ENCODE measurements at places on chromosomes 7 and 10.

DNA sequence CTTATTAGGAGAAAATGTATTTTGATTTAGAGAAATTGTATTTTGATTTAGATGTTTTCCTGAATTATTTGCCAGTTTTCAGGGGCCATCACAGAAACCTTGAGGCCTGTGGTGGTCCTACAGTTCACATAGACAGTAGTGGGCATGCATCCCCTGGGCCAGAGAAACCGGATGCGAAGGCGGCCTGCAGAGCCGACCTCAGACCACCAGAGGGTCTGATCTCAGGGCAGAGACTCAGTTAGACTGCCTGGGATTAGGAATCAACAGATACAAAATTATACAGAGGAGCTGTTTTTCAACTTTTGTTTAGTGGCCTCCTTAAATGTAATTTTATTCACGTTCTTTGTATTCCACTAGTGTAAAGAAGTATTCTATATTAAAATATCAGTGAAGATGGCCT lies 158.4 kb downstream of the PAXIP1 start:
- no peak for DNase-seq

DNA sequence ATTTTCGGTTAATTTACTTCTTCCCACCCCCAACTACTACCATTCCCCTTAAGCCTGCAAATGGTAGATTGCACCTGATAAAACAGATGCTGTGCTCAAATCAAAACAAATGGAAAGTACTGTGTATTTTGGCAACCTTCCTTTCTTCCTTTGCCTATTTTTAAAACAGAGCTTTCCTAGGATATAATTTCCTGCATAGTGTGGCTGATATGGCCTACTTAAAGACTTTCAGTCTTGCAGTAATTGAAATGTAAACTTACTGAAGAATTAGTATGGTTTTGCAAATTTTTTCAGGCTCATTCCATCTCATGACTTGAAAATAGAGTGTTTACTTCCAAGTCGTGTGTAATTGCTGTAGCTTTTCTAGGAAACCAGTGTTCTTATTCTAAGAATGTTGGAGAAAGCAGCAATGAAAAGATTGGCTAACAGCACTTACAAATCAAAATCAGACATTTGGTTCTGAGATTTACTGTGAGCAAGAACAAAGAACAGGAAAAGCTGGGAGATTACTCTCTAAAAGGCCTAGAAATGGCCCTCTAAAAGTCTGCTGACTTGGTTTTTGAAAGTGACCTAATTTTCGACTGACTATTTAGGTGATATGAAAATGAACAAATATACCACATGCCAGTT lies 52.0 kb downstream of the REEP3 start:
- peak; percentile 67 for DNase-seq

- no peak for DNase-seq
Observed at GRCh38 chr10:114307731-114308130, 68.7 kb downstream of the VWA2 start.

GRCh38 chr10:60257767-60258428 lies 131.8 kb downstream of the ANK3 start:
- DNase-seq = no peak

DNA sequence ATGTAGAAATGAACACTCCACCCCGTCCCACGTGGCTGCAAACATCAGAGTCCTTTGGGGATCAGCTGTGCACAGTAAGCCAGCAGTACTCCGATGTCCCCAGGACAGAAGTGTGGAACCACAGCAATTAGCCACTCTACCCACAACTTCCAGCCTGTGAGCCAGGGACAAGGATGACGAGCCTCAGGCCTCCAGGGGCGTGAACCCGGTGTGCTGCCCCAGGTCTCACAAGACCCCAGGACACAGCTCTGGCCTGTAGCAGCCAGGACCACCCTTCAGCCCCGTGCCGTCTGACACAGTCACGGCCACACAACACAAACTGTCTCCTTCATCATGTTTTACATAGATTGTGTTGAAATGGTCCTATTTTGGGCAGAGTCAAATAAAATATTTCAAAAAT lies 113.0 kb upstream of the DIP2C start:
- no peak for DNase-seq

GRCh38 chr7:31778296-31778695 lies 91.3 kb downstream of the PPP1R17 start:
- DNase-seq = no peak

DNA sequence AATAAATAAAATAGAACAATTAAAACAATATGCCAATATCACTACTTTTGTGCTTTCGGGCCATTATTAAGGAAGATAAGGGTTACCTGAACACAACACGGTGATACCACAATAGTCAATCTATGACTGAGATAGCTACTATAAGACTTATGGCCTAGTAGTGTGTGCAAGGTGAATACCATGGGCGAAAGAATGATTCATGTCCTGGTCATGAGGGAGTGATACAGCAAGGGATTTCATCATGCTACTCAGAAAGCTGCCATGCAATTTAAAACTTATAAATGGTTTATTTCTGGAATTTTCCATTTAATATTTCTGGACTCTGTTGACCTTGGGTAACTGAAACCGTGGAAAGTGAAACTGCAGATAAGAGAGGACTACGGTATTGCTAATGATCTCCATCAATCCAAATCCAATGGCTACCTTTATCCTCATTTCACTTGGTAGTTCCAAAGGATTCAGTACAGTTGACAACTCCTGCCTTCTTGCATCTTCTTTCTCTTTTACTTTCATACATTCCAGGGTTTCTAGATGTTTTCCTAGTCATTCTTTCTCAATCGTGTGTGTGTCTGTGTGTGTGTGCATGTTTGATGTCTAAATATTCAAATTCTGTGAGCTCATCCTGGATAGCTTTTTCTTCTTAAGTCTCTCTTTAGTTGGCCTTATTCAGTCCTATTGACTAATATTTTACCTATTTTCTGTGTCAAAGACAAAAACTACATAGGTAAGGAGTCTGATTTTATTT lies 100.5 kb upstream of the MAGI2 start:
- DNase-seq = no peak

- no peak for DNase-seq
Observed at GRCh38 chr10:36492590-36493515, 632.5 kb upstream of the ANKRD30A start.

DNA sequence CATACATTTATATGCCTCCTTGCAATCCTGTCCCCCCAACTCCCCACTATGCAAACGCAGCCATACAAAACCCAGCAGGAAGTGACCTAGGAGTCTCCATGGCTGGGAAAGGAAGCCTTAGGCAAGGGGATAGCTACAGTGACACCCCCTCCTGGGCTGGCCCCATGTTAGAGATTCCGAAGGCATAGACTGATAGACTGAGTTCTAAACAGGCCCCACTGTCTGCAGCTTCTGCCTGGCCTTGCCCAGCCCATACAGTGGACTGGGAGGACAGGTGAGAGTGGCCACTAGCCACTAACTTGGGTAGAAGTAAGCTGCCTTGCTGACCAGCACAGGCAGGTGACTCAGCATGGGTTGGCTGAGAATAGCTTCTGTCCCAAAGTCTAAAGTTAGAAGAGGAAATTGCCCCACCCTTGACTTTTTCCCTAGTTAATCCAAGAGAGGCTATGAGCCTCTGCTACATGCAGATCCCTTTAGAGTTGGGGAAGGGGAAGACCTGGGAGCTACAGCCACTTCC lies 106.3 kb downstream of the C10orf105 start:
- DNase-seq = no peak
